ENCODE measurements at places on chromosomes 5 and 9.

DNA sequence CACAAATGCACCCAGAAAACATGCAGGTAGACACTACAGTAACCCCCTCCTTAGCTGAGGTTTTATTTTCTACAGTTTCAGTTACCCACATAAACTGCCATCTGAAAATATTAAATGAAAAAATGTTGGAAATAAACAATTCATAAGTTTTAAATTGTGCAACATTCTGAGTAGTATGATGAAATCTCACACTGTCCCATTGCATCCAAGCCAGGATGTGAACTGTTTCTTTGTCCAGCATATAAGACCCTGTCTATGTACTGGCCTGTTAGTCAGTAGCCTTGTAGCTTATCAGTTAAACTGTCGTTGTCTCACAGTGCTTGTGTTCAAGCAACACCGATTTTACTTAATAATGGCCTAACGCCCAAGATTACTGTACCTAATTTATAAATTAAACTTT, 630.5 kb downstream of the ANXA1 start:
- no peak for DNase-seq

GRCh38 chr9:131180454-131180853, 55.1 kb downstream of the NUP214 start:
- no peak for DNase-seq

- no peak for DNase-seq
These were observed 26.9 kb downstream of the CAMSAP1 start for GRCh38 chr9:135880438-135880837.

DNA sequence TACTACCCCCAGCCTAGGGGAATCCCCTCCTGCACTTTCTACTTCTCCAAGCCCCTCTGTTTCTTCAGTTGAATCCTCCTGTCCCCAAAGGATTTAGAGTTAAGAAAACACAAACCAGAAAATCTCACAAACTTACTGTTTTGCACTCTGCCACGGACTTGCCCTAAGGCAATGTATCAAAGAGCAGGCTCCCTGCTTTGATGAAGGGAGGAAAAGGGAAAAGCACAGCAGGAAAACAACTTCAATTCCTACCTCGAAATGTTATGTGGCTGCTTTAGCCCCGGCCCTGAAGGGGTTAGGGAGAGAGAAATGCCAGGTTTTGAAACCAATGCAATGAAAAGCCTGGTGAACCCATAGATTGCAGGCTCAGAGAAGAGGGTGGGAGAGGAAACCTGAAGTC, 254.7 kb downstream of the MAN2A1 start:
- no peak for DNase-seq

GRCh38 chr5:95274011-95274410, 10.9 kb downstream of the MCTP1 start:
- no peak for DNase-seq

DNA sequence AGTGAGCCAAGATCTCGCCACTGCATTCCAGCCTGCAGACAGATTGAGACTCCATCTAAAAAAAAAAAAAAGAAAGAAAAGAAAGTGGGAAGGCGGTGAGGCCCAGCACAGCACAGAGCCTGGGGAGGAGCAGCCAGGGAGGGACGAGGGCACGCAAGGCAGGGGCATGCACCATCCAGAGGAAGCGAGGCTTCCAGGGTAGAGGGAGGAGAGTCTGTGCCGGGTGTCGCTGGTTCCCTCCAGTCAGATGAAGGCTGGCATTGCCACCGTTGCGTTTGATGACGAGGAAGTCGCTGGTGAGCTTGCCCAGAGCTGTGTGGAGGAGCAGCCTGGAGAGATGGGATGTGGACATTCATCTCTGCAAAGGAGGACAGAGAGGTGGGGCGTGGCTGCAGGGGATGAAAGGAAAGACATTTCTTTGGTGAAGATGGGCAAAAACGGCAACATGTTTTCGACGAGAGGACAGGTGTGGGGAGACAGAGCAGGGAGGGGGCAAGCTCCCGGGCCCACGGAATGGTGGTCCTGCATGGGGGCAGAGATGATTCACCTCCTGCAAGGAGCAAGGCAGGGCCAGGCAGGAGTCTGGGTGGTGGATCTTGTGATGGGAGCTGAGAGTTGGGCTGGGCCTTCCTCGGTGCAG, 18.6 kb upstream of the OLFM1 start:
- DNase-seq, result no peak

DNA sequence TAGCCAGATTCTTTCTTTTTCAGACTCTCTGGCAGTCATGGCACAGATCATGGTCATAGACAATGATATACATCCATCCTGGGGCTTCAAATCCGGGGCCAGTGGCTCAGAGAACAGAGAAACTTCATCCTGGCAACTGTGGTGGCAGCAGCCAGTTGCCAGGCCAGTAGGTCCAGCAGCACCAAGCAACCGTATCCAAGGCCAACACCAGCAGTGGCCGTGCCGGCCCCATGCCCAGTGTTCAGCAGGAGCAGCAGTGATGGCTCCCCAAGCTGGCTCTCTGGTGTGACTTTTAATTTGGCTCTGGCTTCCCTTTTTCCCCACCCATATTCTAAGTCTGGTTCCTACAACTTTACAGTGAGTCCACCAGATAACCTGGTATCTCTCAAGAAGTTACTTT, 300.5 kb downstream of the DEPDC1B start:
- no peak for DNase-seq
